ENCODE measurements at places on chromosomes 1 and 21. TPM values are rescaled to one million over a fixed set of nuclear protein-coding genes. Genes with fewer than 3 reads are reported as not detected.

DNA sequence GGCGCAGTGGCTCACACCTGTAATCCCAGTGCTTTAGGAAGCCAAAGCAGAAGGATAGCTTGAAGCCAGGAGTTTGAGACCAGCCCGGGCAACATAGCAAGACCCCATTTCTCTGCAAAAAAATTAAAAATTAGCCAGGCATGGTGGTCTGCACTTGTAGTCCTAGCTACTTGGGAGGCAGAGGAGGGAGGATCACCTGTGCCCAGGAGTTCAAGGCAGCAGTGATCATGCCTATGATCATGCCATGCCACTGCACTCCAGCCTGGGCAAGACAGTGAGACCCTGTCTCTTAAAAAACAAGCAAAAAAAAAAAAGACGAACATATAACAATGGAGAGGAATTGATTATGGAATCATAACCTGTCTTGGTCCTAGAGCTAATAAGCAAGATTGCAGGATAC is 45.1 kb downstream of the FBXO42 start:
- no peak for DNase-seq

Gene LRRC7
- total RNA-seq, result not detected

Gene KCND3
- total RNA-seq, result 0.11 TPM

- DNase-seq, result no peak
Measured at GRCh38 chr1:179872558-179872957, 5.0 kb downstream of the TOR1AIP2 start.

- DNase-seq, result no peak
Measured at GRCh38 chr1:9315411-9316079, 22.9 kb downstream of the SPSB1 start.

GRCh38 chr1:107110326-107110725 is 30.5 kb upstream of the NTNG1 start:
- DNase-seq, result no peak

DNA sequence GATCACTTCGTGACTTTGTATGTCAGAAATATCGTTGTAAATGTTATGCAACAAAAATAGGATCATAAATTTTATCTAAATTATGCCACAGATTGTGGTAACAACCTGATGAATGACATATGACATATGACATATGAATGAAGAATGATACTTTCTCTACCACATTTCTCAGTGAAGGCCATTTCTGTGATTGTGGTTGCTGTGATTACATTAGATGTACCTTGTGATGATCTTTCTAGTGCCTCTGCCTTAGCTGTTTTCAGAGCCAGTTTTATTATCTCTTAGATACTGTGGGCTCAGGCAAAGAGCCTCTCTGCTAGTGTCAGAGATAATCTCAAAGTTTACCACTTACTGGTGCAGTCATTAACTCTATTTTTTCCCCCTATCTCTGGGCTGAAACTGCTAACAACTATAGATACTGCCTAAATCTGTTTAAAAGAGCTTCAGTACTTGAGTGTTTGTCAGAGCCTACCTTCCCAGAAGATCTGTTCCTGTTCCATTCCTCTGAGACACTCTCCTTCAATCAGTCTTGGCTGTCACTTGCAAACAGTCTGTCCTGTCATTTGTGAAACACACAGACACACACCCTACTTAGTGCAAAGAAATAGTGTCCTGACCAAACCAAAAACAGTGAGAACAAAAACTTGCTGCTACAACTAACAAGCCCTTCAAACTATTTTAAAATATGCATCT is 55.5 kb downstream of the HMCN1 start:
- peak; percentile 53 for DNase-seq

- DNase-seq, result peak; percentile 99
Measured at GRCh38 chr1:151611832-151612500, at the start of gene SNX27. Gene SNX27 (plus strand): TSS chr1:151612050. CDS start chr1:151612202, 152 bp downstream.

DNA sequence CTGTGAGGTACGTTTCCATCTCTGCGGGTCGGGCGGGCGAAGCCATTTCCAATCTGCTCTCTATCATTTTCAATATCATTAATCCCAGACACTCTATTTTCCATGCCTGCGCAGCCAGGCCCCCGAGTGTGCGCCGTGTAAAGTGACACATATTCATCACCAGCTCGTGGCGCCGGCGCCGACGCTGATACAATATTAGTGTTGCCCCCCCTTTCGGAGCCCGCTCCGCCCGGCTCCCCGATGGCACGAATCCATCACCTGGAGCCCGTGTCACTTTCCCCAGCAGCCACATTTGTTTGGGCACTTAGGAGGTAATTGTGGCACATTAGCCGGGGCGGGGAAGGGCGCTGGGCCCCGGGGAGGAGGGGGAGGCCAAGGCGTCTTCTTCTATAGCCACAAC is 33.7 kb upstream of the DMBX1 start:
- no peak for DNase-seq

DNA sequence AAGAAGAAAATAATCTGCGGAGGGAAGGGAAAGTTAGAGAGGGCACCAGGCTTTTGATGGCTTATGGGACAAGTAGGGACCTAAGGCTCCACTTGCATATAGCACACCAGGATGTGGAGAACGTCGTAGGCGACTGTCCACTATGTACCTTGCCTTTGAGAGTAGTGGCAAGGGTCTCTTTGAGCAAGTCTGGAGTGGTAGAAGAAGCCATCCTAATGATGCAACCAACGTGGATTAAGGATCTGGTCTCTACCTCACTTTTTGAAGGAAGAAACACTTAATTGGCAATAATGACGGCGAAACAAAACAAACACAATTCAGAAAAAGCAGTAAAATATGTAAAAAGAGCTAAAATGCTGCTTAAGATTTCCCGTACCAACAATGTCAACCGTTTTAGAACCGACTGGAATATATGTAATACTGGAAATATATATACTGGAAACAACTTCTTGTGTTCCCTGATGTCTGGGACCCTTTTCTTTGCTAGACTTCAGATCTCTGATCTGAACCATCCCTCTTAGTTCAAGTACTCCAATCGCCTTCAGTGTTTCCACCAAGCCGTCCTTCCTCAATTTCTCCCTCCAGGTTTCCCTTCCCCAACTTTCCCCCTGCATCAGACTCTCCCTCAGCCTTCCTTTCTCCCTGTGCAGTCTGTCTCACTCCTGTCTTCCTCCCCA is 821 bp upstream of the KHDRBS1 start:
- no peak for DNase-seq

DNA sequence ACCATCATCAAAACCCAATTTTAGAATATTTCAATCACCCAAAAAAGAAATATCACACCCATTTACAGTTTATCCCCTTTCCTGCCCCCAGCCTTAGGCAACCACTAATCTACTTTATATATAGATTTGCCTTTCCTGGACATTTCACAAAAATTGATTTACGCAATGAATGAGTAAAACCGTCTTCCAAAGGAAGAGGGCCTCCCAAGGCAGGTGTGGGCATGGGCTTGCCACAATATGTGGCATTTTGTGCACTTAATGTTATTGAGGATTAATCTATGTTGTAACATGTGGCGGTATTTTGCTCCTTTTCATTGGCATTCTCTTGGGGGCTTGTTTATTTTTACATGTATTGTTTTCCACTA is 11.8 kb upstream of the BMP8B start:
- no peak for DNase-seq

GRCh38 chr1:55938376-55938850 is 641.0 kb downstream of the PLPP3 start:
- DNase-seq, result no peak

Gene RBP7
- total RNA-seq, result not detected

GRCh38 chr1:58814251-58815068 is 30.6 kb upstream of the JUN start:
- no peak for DNase-seq

GRCh38 chr1:117237726-117238381 is 27.1 kb upstream of the VTCN1 start:
- no peak for DNase-seq

Gene OR6K3
- total RNA-seq, result not detected

GRCh38 chr1:99590578-99591209 is 55.2 kb upstream of the PALMD start:
- no peak for DNase-seq

Gene TFF2
- not detected for total RNA-seq

DNA sequence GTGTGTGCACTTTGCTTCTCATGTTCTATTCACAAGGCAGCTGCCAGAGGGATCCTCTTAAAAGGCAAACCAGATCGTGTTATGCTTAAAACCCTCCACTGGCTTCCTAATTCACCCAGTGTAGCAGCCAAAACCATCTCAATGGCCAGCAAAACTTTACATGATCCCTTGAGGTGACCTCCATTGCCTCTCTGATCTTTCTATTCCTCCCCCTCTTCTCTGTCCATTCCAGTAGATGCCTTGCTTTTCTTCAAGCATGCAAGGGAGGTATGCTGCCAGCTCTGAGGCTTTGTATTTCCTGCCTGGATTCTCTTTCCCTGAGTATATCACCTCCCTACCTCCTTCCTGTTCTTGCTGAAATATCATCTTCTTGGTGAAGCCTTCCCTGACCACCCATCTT is 93.2 kb upstream of the KCNK2 start:
- DNase-seq, result no peak

- DNase-seq, result peak; percentile 63
Measured at GRCh38 chr1:41313661-41314131, 47.5 kb upstream of the FOXO6 start.

DNA sequence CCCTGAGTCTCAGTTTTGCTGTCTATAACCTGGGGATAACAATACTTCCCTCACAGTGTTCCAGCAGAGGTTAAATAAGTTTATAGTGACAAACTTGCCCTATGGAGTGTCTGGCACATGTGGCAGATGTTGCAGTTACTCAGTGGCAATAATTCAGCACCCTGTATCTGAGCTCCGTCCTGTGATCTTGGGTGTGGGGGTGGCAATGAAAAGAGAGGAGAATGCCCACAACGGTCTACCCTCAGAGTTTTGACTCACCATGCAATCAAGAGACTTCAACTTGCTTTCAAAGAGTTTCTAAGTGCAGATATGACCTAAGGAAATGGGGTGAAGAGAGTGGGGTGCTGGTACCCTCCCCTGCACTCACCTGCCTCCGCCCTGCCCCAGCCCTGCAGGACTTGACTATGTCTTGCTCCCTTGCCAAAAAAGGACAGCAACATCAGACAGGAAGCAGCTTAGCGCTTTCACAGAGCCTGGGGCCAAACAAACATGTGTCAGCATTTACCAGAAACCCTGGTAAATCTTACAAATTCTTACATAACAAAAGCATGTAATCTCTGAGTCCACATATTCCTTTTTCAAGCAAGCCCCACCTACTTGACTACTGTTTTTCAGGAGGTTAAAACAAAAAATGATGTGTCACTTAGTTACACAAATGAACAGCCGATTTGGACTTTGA is 185.1 kb upstream of the CAMK1G start:
- DNase-seq, result no peak

DNA sequence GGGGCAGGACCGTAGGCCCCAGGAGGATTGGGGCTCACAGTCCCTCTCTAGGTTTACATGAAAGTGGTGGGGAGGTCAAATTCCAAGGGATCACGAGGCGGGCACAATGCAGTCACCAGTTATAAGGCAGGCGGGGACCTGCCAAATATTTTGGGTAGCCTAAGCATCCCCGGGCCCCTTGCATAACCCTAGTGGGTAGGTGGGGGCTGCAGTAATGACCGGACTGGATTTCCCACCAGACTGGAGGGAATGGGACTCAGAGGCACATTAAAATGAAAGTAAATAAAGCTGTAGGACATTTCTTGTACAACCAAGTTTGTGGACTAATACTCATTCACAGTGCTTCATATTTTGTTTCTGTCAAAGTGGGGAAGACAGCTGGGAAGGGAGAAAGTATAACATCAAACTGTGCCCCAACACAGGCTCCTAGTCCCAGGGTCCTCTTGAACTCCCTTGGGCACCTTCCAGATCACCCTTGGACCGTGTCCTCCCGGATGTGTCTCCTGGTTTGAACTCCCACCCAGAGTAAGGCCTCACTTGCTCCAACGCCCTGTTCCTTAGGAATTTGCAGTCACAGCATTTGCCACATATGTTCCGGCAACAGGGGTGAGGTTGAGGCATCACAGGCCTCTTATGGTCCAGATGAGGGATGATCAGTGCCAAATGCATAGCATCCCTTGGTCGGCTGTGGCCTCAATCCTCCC is 28.4 kb upstream of the KIAA0040 start:
- no peak for DNase-seq

DNA sequence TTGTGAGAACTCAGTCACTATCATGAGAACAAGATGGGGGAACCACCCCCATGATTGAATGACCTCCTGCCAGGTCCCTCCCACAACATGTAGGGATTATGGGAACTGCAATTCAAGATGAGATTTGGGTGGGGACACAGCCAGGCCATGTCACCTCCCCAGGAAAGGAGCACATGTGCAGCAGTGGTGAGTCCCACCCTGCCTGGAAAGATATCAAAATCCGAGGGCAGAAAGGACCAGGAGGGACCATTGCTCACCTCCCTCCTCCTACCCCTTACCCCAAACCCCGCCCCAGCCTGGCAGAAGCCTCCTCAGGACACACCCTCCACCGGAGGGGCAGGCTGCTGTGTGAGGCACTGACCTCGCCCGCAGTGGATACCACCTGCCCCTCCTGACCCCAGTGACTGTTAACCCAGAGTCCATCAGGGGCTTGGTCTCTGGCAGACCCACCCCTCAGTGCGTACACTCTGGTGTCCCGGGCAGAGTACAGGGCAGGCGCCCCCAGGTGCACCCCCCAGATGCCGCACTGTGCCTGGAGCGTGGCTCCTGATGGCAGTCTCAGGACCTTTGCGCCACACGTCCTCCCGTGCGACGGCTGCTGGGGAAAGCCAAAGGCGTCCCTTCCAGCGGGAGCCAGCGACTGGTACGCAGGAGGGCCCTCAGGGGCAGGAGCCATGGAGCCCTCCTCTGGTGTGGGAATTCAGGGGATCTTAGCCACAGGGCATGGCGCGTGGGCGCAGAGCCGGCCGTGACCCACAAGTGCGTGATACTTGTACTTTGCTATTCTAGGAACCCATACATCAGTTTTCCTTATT is 20.9 kb downstream of the PDXK start:
- DNase-seq, result no peak

- DNase-seq, result no peak
Measured at GRCh38 chr1:204712708-204713430, 27.3 kb upstream of the LRRN2 start.

Gene CENPF
- 66.4 TPM for total RNA-seq

GRCh38 chr21:18614303-18614702 is 210.7 kb upstream of the TMPRSS15 start:
- DNase-seq, result no peak

Gene PGLYRP4
- total RNA-seq, result not detected
